Activated naive CD4-positive, alpha-beta T cell treated with anti-CD3 and anti-CD28 coated beads, Interleukin-2, amount 50 U/mL, for 72 hours (primary cell): ENCODE measurements at places on chromosomes 16 and 17.

GRCh38 chr17:15261802-15262290 lies 3.3 kb downstream of the PMP22 start:
- DNase-seq, result no peak

GRCh38 chr17:72614871-72615626 lies 477.4 kb downstream of the SLC39A11 start:
- no peak for DNase-seq

DNA sequence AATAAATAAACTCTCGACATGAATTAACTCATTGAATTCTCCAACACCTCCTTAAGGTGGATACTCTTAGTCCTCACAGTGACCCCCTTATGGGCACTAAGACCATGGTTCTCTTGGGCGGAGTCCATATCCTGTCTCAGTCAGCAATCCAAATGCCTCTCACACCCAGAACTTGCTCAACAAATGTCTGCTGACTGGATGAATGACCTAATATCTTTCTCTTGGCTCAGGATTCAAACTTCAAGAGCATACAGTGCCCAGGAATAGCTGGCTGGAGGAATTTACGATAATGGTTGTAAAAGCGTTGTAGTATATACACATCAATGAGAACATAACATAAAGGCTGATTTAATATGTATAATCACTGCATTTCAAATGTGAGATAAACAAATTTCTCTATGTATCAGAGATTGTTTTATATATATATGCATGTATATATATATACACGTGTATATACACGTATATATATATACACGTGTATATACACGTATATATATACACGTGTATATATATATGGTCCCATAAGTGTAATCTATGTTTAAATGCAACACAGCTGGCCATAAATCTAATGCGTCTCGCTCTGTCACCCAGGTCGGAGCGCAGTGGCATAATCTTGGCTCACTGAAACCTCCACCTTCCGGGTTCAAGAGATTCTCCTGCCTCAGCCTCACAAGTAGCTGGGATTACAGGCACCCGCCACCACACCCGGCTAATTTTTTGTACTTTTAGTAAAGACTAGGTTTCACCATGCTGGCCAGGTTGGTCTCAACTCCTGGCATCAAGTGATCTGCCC lies 6.5 kb upstream of the UBB start:
- DNase-seq, result no peak

DNA sequence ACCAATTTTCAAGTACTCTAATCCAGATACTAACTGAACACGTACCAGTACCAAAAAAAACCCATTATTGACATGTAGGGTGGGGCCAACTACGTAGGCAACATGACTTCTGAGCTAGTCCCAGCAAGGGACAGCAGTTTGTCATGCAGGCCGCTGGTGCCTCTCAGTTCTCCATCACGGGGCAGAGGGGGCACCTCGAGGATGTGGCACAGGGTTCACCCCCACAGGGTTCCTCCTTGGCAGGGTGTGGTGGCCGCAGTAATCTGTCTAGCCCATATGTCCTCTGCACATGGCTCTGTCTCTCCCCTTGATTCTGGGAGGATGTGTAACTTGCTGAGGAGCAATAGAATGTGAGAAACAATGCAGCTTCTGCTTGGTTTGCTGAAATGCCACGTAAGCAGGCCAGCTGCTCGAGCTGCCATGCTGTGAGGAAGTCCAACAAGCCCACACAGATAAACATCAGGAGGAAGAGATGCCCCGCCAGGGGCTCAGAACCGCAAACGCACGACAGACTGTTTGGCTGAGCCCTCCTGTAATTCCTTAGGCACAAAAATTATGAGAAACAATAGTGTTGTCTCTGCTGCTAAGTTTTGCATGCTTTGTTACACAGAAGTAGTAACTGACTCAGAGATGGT lies 62.4 kb downstream of the NT5M start:
- no peak for DNase-seq

- DNase-seq, result no peak
These were observed at the start of gene CPSF4L for GRCh38 chr17:73261617-73261951. TSS of gene CPSF4L (minus strand) at chr17:73261880. CDS start at chr17:73261818, 62 bp downstream.

GRCh38 chr17:80779961-80780380 lies 211.7 kb upstream of the CHMP6 start:
- no peak for DNase-seq

GRCh38 chr17:17345686-17346427 lies 42.7 kb downstream of the NT5M start:
- DNase-seq, result peak; percentile 18

- DNase-seq, result no peak
These were observed 29.4 kb downstream of the COG7 start for GRCh38 chr16:23423496-23424049.

DNA sequence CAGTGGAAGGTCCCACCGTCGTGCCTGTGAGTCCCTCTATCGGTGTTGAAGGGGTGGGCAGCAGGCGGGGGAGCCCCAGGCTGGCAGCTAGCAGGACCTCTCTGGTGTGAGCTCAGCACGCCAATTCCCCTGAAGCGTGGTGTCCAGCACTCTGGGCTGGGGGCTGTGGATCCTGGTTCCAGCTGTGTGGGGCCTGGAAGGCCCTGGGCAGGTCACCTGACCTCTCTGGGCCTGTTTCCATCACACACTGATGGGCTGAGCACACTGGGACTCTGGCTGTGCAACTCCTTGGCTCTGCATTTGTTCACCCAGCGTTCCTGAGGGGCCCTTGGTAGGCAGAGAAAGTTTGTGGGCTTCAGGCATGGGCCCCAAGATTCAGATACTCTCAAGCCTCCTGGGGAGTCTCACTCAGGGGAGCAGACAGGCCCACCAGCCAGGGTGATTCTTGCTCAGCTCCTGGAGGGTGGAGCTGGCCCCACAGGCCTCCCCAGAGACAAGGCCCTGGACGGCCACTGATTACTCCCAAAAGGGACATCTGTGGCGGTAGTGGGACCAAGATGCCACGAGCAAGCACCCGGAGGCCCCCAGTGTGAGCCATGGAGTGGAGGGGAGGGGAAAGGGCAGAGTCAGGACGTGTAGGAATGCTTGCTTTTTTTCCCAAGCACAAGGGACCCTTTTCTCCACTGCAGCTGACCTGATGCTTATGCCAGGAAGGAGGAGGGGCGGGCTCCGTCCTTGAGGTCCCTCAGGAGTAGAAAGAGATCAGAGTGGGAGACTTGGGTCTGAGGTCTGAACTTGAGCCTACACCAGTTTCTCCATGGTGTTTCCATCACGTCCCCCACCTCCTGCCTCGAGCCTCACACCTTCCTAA lies 8.5 kb downstream of the SCGB1C2 start:
- DNase-seq, result peak; percentile 2

- no peak for DNase-seq
These were observed 24.3 kb upstream of the CRISPLD2 start for GRCh38 chr16:84795329-84796053.
